Stimulated activated CD4-positive, alpha-beta T cell treated with anti-CD3 and anti-CD28 coated beads, Interleukin-1b, Interleukin-23, amount 100 ng/mL, for 1 hour (primary cell): ENCODE measurements at places on chromosomes 1 and 21.

DNA sequence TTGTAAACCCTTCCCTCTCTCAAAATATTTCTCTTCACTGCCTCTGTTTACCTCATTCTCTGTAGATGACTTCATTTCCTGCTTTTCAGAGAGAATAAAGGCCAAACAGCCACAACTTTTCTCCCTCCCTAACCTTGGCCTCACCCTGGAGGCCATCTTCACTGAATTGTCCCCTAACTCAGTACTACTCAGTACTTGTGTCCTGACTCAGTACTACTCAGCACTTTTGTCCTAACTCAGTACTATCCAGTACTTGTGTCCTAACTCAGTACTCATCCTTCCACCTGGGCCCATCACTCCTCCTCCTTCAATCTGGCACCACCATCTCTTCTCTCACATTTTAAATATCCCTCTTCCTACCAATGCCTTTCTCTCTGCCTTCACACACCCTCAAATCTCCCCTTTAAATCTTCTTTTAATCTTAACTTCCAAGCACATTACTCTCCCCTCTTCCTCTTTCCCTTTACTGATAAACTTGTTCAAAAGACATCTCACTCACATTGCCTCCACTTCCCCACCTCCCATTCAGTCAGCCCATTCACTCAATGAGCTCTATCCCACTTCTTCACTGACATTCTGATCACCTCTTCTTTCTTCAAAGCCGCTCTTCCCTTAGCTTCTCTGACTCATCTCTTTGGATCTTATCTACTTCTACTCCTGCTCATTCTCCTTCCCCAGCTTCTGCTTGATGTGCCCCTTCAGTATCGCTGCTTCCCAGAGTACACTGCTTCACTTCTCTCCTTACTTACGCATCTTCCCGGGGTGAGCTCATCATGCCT is 121.4 kb downstream of the RNF220 start:
- no peak for DNase-seq

GRCh38 chr1:104855550-104855949 is 1105.9 kb downstream of the AMY1C start:
- DNase-seq = no peak

DNA sequence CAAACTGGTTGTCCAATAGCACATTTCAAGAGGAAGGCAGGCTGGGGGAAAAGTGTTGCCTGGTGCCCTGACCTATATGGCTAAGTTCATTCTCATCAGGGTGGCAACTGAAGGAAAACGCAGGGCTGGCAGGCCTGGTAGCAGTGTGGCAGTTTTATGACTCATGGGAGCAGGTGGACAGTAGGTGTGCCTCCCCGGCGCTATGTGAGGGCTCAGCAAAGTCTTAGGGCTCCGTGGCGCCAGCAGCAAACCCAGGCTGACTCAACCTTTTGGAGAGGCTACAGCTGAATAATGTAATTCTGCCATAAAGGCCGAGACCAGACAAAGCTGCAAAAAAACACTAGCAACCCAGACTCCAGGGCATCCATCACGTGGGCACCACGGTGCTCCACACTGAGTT is 23.6 kb downstream of the GADD45A start:
- DNase-seq = no peak

- no peak for DNase-seq
Observed at GRCh38 chr21:16770266-16770665, 742.6 kb upstream of the CXADR start.

GRCh38 chr1:168766568-168766967 is 37.6 kb upstream of the DPT start:
- DNase-seq = no peak

- DNase-seq = no peak
Observed at GRCh38 chr1:180157576-180158057, 2.9 kb downstream of the QSOX1 start.

DNA sequence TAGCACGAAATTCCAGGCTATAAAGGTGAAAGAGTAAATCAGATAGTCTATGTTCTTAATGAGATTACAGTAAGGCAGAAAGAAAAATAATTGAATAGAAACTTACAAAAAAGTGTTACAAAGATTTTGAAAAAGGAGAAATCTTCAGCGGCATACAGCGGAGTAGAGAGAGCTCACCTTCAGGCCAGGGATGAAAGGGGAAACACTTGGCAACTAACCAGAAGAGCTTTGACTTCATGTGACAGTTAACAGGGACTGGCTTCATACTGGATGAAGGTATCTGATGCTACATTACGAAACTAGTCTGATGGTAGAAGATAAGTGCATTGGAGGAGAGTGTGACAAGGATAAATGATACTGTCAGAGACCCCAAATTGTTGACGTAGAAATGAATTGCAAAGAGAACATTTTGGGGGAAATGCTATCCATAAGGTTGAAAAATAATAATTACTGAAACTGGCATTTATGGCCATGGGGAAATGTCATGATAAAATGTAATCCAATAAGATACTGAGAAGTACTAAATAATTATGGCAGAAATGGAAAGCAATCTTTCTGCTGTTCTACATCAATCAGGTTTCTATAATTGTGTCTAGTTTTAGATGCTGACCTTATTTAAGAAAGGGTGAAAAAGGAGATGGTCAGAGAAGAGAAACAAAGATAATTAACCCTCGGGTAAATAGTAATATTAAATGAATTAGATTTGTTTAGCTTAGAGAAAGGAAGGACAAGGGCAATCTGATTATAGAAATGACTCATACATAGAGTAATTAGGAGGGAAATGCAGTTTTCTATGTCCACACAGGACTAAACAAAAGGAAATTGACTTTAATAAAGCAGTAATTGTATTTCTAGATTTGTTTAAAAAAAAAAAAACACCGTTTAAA is 808.7 kb downstream of the NCAM2 start:
- no peak for DNase-seq

GRCh38 chr1:235503403-235504121 is 690 bp downstream of the B3GALNT2 start:
- no peak for DNase-seq

DNA sequence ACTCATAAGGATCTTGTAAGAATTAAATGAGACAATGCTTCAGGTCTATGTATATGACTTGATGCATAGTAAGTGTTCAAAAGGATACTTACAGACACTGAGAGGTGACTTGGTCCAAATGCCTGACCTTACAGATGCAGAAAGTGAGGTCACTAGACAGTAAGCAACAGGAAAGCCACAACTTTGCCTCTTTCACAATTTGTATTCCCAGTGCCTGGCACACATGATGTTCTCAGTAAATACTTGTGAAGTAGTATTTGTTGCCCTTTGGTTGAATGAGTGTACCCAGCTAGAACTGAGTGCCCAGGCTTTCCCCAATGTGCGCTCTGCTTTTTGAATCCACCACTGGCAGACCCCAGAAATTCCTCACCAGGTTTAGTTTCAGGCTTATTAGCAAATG is 105.1 kb downstream of the BEND5 start:
- no peak for DNase-seq

- no peak for DNase-seq
Observed at GRCh38 chr21:14706712-14707510, 160.8 kb upstream of the SAMSN1 start.

- DNase-seq = no peak
Observed at GRCh38 chr1:109516872-109517271, 7.3 kb upstream of the AMIGO1 start.

DNA sequence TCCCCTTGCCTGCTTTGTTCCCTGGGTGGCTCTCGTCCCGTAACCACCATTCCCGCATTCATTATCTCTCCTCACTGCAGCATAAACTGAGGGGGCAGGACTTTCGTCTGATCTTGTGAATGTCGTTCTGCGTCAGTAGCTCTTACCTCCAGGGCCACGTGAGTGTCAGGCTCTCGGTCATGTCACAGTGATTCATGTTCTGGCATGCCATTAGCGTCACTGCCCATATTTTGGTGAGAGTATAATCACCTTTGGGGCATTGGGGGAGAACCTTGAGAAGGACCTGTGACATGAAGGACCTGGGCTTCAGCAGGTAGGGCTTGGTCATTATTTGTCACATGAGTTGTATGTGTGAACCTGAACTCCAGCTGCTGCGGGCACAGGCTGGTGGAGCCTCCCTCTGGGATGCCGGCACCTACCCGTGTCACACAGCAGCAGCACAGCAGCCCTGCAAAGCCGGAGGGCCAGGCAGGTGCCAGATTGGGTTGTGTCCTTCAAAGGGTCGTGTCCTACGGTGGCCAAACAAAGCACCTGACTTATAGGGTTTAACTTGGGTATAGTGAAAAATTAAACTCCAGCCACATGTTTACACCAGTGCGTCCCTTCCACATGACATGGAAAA is 68.5 kb downstream of the BACE2 start:
- DNase-seq = no peak

- no peak for DNase-seq
Observed at GRCh38 chr1:76871355-76871974, 4.2 kb downstream of the ST6GALNAC5 start.

DNA sequence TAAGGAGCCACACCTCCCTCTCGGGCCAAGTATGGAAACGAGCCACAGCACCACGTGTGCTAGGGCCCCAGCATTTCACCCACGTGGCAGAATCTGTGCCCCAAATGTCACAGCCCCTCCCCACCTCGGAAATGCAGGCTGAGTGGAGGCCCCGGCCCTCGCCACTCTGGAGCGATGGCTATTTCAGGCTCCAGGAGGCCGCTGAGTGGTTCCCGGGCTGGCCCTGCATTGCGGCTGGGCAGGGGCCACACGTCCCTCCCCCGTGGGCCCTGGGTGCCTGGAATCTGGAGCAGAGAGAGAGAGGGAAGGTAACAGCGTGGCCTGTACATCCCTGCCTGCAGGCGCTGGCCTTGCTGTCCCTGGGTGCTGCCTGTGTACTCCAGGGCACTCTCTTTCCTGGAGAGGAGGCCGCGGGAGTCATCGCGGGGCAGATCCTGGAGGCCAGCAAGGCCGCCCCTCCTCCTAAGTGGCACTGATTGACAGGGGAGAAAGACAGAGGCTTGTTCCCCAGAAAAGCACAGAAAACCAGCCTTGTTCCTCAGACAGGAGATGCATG is 68.0 kb upstream of the TRAPPC10 start:
- no peak for DNase-seq

DNA sequence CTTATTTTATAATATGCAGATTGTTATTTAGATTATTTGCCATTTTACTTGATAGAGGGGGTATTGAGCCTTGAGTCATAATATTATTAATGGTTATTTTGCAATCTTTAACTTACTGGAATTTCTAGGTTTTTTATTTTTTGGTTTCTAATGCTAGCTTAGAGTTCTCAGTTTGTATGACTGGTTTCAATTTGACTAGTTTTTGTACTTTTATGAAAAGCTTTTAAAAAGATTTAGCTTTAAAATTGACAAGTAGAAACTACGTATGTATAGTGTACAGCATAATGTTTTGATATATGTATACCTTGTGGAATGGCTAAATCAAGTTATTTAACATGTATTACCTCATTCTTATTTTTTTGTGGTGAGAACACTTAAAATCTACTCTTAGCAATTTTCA is 41.5 kb downstream of the CEP350 start:
- DNase-seq = no peak

DNA sequence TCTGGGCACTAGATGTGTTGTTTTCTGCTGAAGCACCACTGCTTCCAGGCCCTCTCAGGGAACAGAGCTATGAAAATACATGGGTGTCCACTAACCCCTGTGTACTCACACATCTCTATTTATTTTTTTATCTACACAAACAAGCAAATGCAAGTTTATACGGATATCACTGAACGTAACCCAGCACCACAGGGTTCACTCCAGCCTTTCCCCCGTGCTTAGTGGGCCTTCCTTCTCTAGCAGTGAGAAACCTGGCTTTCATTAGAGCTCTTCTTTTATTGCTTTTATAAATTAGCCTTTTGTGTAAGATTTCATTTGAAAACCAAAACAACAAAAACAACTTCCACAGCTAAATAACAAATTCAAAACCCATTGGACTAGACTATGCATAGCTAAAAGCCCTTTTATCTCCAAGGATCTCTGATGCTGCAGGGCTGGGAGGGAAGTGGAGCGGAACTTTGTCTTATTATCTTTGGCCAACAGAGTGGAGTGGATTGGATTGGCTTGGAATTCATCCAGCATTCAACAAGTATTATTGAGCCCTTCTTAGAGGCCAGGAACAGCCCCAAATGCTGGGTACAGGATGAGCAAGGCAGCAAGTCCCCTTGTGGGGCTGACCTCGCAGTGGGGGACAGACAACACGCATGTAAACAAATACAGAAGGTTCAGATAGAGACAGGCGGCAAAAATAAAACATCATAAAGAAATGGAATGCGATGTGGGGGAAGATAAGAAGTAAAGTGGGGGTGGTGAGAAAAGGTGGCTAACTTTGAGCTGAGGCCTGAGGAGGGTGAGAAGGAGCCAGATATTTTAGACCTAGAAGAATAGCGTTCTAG is 371.8 kb upstream of the POU3F1 start:
- DNase-seq = no peak

GRCh38 chr1:184595596-184595995 is 159.1 kb downstream of the EDEM3 start:
- no peak for DNase-seq

- no peak for DNase-seq
Observed at GRCh38 chr1:29050166-29050565, 73.5 kb downstream of the TMEM200B start.

- DNase-seq = no peak
Observed at GRCh38 chr21:38787461-38788274, 18.1 kb upstream of the ETS2 start.

- DNase-seq = no peak
Observed at GRCh38 chr1:52599236-52599635, 2.9 kb upstream of the GPX7 start.

GRCh38 chr21:35206141-35207125 is 157.3 kb upstream of the RUNX1 start:
- DNase-seq = no peak

DNA sequence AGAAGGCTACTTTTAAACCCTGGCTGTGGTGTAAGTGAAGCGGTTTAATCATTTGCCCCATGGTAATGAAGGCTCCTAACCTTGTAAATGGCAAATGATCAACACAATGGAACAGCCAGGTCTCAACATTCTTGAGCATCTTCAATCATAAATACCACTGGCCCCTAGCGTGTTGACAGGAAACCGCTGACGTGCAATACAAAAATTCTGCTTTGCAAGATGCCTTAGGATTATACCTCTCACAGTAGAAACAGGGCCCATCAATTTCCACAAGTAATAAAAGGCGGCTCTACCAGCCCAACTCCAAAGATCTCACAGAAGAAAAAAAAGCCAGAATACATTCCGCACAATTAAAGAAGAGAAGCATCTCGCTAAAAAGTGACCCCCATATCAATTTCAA is 32.8 kb downstream of the LGALS8 start:
- no peak for DNase-seq

GRCh38 chr21:41726630-41726969 is 40.3 kb downstream of the RIPK4 start:
- no peak for DNase-seq

DNA sequence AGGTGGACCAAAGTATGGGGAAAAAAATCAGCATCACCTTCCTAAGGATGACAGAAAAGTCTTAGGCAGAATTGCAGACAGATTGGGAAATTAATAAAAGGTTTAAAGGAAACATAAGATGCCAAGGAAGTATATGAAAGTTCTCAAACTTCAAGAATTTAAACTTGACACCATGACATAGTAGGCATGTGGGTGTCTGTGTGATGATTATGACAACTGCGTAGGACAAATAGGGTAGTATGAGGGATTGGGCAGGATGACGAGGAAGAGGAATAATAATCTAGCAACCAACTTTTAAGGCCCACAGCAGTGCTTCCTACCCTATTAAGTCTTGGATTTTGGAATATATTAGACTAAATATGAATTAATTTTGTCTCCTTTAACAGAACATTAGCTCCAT is 52.4 kb downstream of the HNRNPR start:
- DNase-seq = no peak

- DNase-seq = no peak
Observed at GRCh38 chr1:197195100-197195499, 48.6 kb upstream of the ASPM start.
